GM12878 (cell line): ENCODE measurements at places on chromosomes 13 and 19.

DNA sequence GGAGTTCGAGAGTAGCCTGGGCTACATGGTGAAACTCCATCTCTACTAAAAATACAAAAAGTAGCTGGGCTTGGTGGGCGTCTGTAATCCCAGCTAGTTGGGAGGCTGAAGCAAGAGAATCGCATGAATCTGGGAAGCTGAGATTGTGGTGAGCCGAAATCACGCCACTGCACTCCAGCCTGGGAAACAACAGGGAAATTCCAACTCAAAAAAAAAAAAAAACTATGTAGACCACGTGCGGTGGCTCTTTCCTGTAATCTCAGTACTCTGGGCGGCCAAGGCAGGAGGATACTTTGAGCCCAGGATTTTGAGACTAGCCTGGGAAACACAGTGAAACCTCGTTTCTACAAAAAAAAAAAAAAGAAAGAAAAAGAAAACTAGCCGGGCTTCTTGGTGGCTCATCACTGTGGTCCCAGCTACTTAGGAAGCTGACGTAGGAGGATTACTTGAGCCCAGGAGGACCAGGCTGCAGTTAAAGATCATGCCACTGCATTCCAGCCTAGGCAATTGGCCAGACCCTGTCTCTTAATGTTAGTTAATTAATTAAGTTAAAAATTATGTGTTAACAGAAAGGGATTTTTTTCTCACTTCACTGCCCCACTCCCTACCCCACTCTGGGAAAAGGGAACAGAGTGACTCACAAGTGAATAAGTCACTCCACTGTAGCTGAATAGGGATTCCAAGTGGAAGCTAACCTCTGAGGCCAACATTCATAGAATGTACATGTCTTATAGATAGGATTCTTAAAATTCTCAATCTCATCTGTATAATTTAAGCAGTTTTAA is 2.2 kb downstream of the ZNF83 start:
- DNase-seq = no peak
- H3K4me1 ChIP-seq = no peaks in the 10 kb centered on the region
- no peaks in the 10 kb centered on the region for H3K27me3 ChIP-seq
- no peak overlapping the region for H3K4me3 ChIP-seq

GRCh38 chr13:49791711-49792549 is 552 bp downstream of the KPNA3 start:
- peak overlapping the region; percentile 91 for H3K4me3 ChIP-seq
- H3K36me3 ChIP-seq = no peaks in the 10 kb centered on the region
- H3K4me1 ChIP-seq = peaks cover 6% of the 10 kb centered on the region
- peak overlapping the region; percentile 83 for H3K27ac ChIP-seq
- H3K27me3 ChIP-seq = no peaks in the 10 kb centered on the region

DNA sequence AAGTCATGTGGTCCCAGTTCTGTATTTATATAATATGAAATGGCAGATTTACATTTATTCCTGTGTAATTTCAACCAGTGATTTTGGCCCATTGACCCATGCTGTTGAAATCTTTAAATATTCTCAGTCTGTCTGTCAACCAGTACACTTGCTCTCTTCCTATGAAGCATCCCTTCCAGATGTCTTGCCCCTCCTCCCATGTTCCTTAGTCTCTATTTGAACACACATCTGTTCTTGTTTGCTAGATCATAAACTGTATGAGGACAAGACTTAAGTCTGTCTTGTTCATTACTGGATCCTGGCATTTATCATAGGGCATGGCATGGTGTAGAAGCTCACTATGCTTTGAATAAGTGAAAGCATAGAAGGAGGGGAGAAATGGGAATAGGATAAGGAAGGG is 34.9 kb downstream of the STARD13 start:
- no peak for DNase-seq
- peaks cover 4% of the 10 kb centered on the region; the same call in 1 of the 2 replicates for H3K4me1 ChIP-seq
- H3K27ac ChIP-seq = peak overlapping the region; percentile 17; the same call in 1 of the 2 replicates
- H3K36me3 ChIP-seq = no peaks in the 10 kb centered on the region

DNA sequence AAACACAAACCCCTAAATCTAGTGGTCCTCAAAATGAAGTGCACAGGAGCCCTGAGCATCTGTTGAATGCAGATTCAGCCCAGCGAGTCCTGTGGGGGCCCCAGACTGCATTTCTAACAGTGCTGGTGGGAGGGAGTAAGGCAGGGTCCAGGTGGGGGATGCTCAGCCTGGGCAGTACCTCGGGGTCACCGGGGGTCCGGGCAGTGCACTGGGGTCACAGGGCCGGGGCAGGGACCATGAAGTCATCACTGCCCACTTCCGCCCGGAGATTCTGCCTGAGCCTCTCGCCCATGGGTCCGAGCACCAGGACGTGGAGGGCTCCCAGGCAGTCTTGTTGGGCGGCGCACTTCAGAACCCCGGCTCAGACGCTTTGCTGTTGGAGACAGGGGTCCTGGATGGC is 838 bp upstream of the ATP4B start:
- H3K4me1 ChIP-seq = no peaks in the 10 kb centered on the region
- no peak for DNase-seq
- H3K27ac ChIP-seq = no peak overlapping the region

DNA sequence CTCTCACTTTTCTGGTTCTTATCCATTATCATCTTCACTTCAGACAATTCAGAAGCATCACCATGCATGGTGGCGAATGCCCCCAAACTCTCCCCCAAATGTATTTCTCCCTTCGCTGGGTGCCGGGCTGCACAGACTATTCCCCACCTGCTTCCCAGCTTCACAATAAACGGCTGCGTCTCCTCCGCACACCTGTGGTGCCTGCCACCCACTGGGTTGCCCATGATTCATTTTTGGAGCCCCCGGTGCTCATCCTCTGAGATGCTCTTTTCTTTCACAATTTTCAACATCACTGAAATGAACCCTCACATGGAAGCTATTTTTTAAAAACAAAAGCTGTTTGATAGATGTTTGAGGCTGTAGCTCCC is 2.8 kb upstream of the F10 start:
- H3K4me1 ChIP-seq = no peaks in the 10 kb centered on the region
- H3K36me3 ChIP-seq = no peaks in the 10 kb centered on the region
- H3K27me3 ChIP-seq = no peaks in the 10 kb centered on the region

GRCh38 chr13:111434578-111435159 is 114.2 kb downstream of the TEX29 start:
- no peak for DNase-seq
- no peaks in the 10 kb centered on the region for H3K36me3 ChIP-seq
- no peak overlapping the region for H3K27ac ChIP-seq
- no peak overlapping the region for H3K4me3 ChIP-seq

DNA sequence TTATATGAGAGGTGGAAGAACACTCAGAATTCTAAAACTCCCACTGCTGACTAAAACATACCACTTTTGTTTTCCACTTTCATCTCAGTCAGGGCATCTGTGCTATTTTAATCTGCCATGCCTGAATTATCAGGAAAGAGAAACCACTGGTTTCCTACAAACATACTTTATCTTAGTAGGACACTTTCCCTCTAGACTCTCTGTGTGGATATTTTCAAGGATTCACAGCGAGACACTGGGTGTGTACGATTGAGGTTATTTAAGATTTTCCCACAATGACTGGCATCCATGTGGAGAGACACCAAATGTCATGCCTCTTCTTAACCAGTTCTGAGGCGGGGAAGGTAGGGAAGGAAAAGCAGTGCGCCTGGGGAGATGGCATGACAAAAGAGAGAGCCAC is 212.2 kb downstream of the ENOX1 start:
- no peak for DNase-seq
- H3K36me3 ChIP-seq = no peaks in the 10 kb centered on the region
- no peaks in the 10 kb centered on the region for H3K4me1 ChIP-seq
- no peaks in the 10 kb centered on the region for H3K27me3 ChIP-seq
- H3K27ac ChIP-seq = no peak overlapping the region
- no peak overlapping the region for H3K4me3 ChIP-seq

DNA sequence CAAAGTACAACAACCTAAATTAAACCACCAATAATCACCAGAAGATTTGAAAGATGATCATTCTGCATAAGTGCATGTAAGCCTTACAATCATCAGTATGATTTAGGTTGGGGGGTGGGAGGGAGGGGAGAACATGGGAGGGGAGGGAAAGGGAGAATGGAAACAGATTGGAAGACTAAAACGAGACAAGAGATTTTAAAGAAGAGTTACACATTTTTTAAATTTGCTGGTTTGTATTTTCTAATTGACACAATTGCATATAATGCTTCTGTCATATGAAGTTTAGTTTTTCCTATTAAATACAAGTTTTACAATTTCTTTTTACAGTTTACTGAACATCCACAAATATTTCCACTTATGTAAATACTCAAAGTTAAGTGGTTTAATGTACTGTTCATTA is 2118.9 kb downstream of the PCDH9 start:
- no peaks in the 10 kb centered on the region for H3K36me3 ChIP-seq
- no peaks in the 10 kb centered on the region for H3K4me1 ChIP-seq
- H3K27ac ChIP-seq = no peak overlapping the region
- no peak for DNase-seq
- no peaks in the 10 kb centered on the region for H3K27me3 ChIP-seq

DNA sequence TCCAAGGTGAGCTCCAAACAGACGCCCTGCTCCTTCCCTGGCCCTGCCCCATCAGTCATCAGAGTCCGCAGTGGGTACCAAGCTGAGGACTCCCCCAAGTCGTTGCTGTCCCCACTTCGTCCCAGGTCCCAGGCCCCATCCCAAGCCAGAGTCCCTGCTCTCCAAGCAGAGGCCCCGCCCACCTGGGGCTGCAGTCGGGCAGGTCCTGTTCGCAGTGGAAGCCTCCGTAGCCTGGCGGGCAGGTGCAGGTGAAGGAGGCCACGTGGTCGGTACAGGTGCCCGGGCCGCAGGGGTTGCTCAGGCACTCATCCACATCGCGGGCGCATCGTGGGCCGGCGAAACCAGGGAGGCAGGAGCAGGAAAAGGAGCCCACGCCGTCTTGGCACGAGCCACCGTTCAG is 19.4 kb downstream of the NOTCH3 start:
- DNase-seq = no peak
- no peak overlapping the region for H3K4me3 ChIP-seq
- no peaks in the 10 kb centered on the region for H3K36me3 ChIP-seq
- H3K27ac ChIP-seq = no peak overlapping the region

DNA sequence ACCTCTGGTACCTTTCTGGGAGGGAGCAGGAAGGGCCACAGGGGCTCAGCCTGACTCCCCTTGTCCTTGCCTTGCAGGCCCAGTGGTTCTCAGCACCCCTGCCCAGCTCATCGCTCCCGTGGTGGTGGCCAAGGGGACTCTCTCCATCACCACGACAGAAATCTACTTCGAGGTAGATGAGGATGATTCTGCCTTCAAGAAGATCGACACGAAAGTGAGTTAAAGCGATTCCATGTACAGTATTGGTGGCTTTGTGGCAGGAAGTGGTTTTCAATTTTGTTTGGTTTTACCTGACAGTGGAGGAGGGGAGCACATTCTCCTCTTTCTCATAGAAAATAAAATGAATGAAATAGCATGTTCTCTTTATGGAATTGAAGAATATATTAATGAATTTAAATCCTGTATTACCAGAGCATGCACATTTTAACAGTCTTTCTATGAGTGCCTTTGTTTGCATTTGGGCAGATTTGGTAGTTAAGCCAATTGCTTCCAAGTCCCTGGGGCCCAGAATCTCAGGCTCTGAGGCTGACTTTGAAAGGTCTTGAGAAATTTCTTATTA is 4.1 kb downstream of the MAB21L1 start:
- no peak overlapping the region for H3K27ac ChIP-seq
- peaks cover 29% of the 10 kb centered on the region for H3K27me3 ChIP-seq
- H3K4me3 ChIP-seq = no peak overlapping the region
- H3K4me1 ChIP-seq = no peaks in the 10 kb centered on the region
- no peak for DNase-seq

- H3K36me3 ChIP-seq = peaks cover 4% of the 10 kb centered on the region; the same call in 1 of the 2 replicates
- H3K27ac ChIP-seq = no peak overlapping the region
- H3K4me3 ChIP-seq = no peak overlapping the region
- H3K4me1 ChIP-seq = no peaks in the 10 kb centered on the region
These were observed 9.4 kb downstream of the POLRMT start for GRCh38 chr19:623974-624373.

DNA sequence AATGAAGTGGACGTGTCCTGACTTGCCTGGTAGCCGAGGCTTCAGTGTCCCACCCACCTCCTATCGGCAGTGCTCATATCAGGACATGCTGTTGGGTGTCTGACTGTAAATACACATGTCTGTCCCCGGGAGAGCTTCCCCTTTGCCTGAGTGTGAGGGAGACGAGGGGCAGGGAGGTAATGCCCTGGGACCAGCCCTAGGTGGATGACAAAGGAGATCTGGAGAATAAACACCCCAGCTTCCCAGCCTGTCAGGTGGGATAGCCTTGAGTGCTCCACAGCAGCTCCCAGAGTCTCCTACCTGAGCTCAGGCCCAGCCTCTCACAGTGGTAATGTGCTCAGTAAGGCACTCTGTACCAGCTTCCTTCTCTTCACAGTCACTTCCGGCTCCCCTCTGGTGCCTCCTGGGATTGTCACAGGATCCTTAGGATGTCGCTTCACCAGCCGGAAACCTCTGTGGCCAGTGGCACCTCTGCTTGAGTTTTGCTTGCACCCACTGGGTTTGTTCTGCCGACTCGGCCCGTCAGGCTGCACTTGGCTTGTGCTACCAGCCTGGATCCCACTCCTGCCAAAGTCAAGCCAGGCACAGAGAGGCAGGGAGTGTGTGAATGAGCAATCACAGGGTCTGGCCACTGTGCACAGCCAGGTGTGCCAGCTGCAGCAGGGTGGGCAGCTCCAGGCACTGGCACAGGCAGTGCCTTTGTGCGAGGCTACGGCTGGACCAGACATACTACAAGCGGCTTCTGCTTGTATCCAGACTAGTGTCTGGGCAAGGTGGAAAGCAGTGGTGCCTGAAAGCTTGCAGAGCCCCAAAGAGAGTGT is 54.4 kb upstream of the RGCC start:
- no peaks in the 10 kb centered on the region for H3K27me3 ChIP-seq
- H3K4me1 ChIP-seq = no peaks in the 10 kb centered on the region
- no peaks in the 10 kb centered on the region for H3K36me3 ChIP-seq
- no peak overlapping the region for H3K27ac ChIP-seq
- H3K4me3 ChIP-seq = no peak overlapping the region
- DNase-seq = no peak

DNA sequence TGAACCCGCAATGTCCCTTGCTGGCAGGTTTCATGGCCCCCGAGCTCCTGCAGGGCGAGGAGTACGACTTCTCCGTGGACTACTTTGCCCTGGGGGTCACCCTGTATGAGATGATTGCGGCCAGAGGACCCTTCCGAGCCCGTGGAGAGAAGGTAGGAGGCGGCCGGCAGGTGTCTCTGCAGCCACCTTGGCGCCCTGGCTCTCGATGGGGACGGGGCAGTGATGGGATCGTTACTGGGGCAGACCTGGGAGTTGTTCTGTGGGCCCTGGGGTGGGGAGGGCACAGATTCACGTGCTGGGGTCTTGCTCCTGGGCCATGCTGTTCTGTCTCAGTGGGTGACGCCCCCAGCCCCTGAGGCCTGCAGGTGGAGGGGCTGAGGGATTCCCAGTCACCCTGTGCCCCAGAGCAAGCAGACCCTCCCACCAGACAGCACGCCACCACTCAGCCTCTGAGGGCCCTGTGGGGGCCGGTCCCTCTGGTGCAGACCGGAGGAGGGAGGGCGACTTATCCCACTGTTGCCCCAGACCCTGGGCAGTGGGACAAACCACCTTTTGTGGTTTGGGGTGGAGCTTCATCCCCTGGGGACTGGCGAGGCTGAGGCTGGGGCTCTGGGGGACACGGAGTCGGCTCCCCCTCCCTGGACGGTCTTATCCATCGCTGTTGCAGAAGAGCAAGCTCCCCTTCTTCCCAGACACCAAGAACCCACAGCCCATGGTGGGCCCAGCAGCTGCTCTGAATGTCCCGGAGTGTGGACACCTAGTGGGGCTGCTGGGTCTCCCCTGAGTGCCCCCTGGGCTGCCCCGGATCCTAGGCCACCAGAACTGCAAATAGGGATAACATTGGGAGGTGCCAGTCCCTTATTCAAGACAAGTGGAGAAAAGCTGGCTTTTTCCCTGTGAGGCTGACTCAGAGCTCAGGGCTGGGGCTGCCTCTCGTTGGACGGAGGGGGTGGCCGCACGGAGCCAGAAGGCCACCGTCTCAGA is 27.5 kb upstream of the TMEM255B start:
- no peak overlapping the region for H3K4me3 ChIP-seq
- H3K27me3 ChIP-seq = no peaks in the 10 kb centered on the region; the same call in 1 of the 2 replicates
- no peaks in the 10 kb centered on the region for H3K36me3 ChIP-seq
